ENCODE measurements at places on chromosomes 16 and 17.

GRCh38 chr16:23924128-23924527, 88.3 kb downstream of the PRKCB start:
- no peak for DNase-seq

DNA sequence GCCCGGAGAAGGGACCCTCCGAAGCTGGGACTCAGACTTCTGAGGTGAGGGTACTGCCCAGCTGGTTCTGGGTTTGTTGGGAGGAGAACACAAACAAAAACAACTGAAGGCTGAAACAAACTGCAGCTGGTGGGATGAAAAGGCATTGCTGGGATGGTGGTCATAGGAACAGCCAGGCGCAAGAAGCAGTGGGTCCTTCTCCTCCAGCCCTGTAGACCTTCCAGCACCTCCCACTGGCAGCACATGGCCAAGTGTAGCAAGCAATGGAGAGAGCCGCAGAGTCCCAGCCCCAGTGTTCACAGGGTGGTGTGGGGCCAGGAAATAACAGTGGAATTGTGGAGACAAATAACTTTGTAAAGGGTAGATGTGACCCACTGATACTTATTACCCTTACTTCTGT, 48.7 kb upstream of the FOXJ1 start:
- DNase-seq = no peak

DNA sequence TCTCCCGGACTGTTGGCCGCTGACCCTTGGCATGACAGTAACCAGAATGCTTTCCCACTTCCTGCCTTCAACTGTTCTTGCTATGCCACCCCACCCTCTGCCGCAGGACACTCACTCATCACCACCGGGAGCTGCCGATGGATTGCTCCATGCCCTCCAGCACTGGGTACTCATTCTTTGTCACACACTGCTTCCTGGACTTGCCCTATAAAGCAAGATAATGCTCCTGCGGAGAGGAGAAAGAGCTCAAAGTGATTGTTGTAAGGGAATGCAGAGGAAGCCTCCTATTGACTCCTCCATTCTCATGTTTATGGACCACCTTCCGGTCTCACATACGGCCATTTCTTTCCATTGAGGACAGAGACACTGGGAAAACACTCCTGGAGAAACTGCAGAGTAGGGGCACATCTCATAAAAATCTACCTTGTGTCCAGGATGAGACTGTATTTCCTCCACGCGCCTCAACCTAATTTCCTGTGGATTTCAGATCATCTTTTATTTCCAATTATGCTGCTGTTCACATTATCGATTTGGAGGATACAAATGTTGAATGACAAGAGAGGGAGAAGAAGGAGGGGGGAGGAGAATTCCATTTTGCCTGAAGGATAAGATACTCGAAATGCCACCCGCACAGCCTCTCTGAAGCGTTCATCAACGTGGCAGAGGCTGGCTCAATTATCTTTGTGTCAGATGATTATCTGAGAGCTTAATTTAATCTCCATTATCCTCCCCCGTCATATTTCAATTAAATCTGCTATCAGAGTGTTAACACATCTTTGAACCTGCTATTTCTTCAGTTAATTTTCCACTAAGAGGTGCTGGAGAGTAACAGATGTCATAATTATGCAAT, 486.1 kb upstream of the SALL1 start:
- DNase-seq = no peak

DNA sequence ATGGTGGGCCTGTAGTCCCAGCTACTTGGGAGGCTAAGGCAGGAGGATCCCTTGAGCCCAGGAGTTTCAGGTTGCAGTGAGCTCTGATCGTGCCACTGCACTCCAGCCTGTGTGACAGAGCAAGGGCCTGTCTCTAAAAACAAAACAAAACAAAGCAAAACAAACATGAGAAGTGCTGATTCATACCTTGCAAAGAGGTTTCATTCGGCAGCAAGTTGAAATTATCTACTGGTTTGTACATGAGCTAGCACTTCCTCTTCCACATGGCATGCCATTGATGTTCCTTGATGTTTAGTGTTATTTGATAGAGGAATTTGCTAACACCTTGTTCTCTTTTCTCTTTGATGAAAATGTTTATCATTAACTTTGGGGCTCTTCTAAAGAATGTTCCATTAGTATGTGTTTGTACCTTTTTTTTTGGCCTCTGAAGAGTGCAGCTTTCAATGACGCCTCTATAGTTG, 50.6 kb downstream of the SPECC1 start:
- DNase-seq = peak; percentile 11

- no peak for DNase-seq
Observed at GRCh38 chr17:19391432-19391831, 4.4 kb upstream of the MFAP4 start.

Data from fibroblast of lung (primary cell).